ENCODE measurements at places on chromosomes 7 and 10.

GRCh38 chr10:127337801-127338200 lies 141.4 kb upstream of the INSYN2A start:
- DNase-seq: no peak

DNA sequence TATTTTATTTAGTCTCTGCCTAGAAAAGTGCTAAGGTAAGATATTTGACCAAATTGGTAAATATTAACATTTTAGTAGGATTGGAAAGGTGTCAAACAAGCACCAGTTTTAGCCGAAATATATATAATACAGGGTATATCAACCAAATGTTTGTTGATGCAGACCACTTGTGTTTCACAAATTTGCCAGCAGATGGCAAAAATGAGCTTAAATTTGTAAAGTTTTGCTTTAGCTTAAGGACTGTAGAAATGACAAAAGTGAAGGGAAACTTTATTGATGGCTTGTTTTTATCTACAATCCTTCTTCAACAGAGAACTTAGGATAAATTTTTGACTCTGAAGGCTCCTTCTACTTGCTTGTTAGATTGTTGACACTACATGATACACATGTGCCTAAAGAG lies 4.8 kb upstream of the POLR1F start:
- DNase-seq: peak; percentile 6

DNA sequence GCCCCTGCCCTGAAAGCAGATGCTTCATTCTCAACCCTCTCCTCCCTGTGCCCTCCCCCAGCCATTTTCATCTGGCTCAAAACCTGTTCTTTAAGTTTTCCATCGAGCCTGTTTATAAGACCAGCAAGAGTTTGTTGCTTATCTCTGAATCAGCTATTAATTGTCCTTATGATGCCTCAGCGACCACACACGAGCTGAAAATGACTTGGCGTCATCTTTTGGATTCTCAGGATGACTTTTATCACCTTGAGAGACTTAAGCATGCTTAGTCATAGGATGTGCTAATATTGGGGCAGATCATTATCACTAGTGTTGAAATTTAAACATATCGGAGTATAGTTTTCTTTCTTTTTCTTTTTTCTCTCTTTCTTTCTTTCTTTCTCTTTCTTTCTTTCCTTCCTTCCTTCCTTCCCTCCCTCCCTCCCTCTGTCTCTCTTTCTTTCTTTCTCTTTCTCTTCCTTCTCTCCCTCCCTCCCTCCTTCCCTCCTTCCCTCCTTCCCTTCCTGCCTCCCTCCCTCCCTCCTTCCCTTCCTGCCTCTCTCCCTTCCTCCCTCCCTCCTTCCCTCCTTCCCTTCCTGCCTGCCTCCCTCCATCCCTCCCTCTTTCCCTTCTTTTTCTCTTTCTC lies 184.5 kb downstream of the PHTF2 start:
- DNase-seq: no peak

GRCh38 chr10:110355141-110355831 lies 50.6 kb upstream of the SMNDC1 start:
- DNase-seq: no peak

GRCh38 chr10:72499701-72500100 lies 126.2 kb downstream of the MICU1 start:
- no peak for DNase-seq

Data from stimulated activated CD4-positive, alpha-beta T cell treated with anti-CD3 and anti-CD28 coated beads, TNF-alpha, amount 100 ng/mL, for 1 hour (primary cell).